DMS53 (cell line): ENCODE measurements at places on chromosomes 1 and 21.

DNA sequence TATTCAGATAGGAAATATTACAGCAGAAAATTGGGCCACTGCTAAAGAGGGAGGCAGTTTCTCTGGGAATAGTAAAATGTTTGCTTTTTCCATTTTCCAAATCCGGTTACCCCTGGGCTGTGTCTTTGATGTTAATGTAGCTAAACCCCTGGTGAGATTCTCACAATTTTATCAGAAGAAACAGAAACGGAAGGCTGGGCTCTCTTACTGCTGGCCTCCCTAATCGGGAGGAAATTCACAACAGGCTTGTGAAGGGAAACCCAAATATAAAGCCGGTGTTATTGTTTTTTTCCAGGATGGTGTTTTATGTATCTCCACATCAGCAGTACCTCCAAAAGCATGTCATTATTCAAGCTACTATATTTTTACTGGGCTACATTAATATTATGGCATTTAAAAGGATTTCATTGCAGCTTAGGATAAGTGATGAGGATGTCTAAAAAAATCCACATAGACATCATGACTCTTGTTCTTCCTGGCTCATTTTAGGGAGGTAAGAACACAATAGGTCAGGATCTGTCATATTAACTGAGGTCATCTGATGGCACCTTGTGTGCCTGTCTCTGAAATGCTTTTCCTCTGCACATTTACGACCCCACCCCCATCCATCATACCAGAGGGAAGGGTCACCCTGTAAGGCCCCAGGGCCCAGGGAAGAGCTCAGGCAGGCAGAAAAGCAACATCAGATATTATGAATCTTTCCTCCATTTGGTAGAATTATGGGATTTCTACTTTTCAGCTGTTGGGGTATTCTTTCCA lies 158.7 kb downstream of the DSCAM start:
- DNase-seq = no peak

GRCh38 chr21:36028127-36029069 lies 31.9 kb downstream of the SETD4 start:
- DNase-seq = peak; percentile 68

- DNase-seq = peak; percentile 94
These were observed 5.2 kb downstream of the COQ8A start for GRCh38 chr1:226945106-226945857.

DNA sequence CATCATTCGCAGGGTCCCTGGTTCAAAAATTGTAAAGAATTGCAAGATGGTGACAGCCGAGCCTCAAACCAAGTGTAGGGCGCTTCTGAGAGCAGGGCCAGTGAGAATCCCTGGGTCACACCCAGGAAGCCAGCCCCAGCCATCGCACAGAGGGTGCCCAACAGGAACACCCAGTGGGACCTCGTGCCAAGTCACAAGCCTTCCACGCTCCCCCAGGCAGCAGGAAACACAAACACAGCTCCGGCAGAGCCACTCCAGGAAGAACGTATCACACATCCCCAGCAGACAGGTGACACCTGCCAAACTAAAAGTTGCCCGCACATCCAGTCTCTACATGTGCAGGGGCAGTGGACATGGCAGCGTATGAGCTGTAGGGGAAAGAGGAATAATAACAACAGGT lies 20.2 kb downstream of the DHRS3 start:
- peak; percentile 26 for DNase-seq

DNA sequence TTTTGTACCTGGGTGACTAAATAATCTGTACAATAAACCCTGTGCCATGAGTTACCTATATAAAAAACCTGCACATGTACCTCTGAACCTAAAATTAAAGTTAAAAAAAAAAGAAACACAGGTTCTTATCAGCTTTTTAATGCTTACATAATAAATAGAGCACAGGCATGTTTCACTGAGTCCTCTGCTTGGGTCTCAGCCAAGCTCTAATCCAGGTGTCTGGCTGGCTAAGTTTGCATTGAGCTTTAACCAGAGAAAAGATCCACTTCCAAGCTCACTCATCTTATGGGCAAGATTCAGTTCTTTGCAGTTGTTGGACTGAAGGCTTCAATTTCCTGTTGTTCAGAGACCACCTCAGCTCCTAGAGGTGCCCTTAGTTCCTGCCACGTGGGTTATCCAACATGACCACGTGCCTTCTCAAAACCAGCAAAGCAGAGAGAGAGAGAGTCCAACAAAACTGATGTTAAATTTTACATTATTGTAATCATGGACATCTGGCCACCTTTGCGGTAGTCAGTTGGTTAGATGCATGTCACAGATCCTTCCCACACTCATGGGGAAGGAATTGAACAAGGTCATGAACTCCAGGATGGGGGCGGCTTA lies 68.2 kb upstream of the TMPRSS2 start:
- DNase-seq = no peak

- DNase-seq = no peak
These were observed 19.8 kb upstream of the UAP1 start for GRCh38 chr1:162541619-162542141.

GRCh38 chr1:93977598-93977945 lies 68.3 kb upstream of the GCLM start:
- no peak for DNase-seq

- DNase-seq = peak; percentile 49
These were observed 8.5 kb upstream of the FYB2 start for GRCh38 chr1:56827711-56828110.

- no peak for DNase-seq
These were observed 263.7 kb downstream of the TNR start for GRCh38 chr1:175479521-175480342.

GRCh38 chr1:108706643-108707042 lies 6.1 kb upstream of the FNDC7 start:
- DNase-seq = no peak

- DNase-seq = no peak
These were observed 192.4 kb downstream of the TGFBR3 start for GRCh38 chr1:91693557-91693956.

GRCh38 chr1:175978926-175979325 lies 228.2 kb downstream of the COP1 start:
- DNase-seq = no peak

- peak; percentile 41 for DNase-seq
These were observed 280.8 kb downstream of the SPATA17 start for GRCh38 chr1:217911908-217912307.

- no peak for DNase-seq
These were observed 441.5 kb downstream of the PLA2G4A start for GRCh38 chr1:187270256-187270655.

DNA sequence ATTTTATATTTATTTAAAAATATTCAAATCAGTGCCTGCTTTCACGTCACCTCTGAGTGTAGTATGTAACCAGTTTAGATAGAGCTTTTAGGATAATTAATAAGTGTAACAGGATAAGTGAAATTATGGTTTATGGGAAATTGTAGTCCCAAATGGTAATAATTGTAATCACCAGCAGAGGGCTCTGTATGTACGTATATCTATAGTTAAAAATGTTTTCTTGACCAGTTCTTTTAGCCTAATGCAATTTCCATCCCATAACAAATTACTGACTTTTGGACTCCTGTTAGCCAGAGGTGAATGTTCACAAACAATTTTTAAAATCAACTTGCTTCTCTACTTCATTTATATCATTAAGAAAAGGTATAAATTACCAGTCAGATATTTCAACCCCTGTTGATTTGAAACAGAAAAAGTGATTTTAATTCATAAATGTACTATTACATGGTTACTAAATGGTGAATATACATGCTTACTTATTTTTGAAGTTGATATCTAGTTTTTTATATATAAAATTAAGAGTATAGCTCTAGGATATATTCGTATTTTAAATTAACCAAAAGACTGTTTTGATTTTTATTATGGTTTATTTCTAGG lies 25.3 kb downstream of the SLC30A7 start:
- DNase-seq = peak; percentile 85

- DNase-seq = peak; percentile 70
These were observed 396.6 kb downstream of the BRINP2 start for GRCh38 chr1:177567393-177567792.

DNA sequence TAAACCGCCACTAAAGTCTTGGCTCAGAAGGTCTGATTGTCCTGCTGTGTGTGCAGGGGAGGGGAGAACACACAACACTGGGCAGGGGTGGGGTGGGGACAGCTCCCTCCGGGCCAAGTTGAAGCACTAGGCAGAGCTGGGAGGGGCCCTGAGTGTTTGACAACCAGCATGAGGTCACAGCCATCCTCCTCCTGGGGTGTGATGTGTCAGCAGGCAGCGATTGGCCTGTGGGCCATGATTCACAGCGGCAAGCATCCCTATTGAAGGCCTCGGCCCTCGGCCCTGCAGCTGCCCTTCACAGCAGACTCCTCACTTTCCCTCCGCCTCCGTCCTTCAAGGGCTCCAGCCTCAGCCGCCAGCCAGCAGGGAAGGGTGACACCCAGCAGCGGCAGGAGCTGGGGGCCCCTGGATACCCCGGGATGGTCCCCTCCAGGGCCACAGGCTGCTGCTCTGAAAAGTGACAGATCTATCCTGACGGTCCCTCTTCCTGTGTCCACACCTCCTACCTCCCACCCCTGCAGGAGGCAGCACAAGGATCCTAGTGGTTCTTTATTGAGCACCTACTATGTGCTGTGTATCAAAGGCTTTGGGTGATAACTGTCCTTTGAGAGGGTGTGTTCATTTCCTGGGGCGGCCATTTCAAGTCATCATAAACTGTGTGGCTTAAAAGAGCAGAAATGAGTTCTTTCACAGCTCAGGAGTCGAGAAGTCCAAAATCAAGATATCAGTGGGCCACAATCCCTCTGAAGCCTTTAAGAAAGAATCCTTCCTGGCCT lies 66.0 kb upstream of the SLC25A33 start:
- DNase-seq = peak; percentile 89

DNA sequence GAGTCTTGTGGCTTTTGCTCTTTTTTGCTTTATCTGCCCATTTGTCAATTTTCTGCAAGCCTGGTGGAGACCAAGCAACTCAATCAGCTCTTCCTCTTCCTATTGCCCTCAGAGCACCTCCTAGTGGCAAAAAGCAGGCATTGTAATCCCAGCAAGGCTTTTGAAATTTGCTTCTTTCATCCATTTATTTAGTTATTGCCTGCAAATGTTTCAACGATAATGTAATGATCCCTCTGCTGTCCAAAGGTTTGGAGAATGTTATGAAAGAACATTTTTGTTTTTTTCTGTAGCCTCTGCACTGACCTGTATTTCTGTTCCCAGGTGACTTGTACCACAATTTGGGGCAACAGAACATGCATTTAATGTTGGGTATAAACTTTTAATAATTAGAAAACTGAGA lies 127.8 kb downstream of the GABPA start:
- DNase-seq = peak; percentile 52

DNA sequence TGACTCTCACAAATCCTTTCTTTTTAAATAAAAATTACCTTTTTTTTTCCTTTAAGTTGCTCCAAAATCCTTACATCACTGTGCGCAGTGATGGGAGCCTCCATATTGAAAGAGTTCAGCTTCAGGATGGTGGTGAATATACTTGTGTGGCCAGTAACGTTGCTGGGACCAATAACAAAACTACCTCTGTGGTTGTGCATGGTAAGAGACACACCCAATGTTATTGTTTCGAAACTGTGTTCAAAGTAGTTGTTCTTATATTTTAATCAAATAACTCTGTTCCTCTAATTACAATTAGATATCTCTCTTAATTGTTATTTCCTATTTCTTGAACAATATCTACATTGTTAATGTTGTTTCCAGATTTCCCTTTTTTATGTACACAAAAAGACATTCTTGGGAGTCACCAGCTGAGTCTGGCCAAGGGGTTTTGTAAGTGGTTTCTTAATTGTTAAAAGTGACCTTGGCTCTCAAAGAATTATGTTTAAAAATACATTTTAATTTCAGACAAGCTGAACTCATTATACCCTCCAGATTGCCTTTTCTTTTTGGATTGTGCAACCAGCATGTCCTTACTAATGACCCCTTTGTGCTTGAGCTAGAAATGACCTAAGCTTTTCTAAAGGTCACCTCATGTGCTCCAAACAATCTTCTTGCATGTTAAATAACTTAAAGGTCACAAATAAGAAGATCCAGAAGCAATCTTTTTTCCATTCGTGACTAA lies 250.1 kb downstream of the HMCN1 start:
- DNase-seq = no peak

DNA sequence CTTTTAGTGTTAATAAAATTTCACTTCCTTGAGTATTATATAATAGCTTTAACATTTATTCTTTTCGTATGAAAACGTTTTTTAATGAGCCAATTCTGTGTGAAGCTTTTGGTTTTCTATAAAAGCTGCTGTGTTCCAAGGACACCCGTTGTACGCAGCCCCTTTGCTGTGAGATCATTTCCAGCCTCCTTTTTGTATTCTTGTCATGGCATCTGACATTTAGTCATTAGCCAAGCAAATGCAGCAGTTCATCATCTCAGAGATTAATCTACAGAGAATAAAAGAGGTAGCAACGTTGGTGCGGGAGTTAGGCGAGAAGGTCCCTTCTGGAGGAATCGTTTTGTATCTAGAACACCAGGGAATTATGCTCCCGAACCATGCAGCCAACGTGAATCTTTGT lies 1.3 kb upstream of the UMODL1 start:
- DNase-seq = no peak

GRCh38 chr1:25642574-25643108 lies 26.1 kb downstream of the MAN1C1 start:
- no peak for DNase-seq

DNA sequence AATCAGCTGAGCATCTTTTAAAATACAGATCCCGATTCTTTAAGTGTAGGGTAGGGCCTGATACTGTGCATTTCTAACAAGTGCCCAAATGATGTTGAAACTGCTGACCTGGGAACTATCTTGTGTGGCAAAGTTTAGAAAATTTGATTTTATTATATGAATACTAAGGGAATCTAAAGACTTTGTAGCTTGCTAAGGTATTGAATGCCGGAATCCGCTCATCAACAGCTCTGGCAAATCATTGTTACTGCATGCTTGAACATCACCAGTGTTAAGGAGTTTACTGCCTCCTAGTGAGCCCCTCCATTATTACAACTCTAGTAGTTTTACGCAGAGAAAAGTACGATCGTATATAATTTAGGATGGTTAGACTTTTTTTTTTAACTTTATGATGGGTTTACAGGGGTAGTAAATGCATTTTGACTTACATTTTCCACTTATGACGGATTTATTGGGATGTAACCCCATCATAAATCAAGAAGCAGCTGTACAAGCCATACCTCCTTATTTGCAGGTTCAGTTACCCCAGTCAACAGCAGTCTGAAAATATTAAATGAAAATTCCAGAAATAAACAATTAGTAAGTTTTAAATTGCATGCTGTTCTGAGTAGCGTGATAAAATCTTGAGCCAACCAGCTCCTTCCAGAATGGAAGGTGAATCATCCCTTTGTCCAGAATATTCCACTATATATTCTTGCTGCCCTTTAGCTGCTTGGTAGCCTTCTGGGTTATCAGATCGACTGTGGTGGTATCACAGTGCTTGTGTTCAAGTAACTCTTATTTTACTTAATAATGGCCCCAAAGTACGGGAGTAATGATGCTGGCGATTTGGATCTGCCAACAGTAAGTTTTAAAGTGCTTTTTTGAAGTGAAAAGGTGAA lies 892 bp downstream of the TYW3 start:
- DNase-seq = peak; percentile 91

- peak; percentile 43 for DNase-seq
These were observed 833.4 kb upstream of the ADGRL4 start for GRCh38 chr1:79839882-79840281.

GRCh38 chr1:21069549-21069948 lies 107.1 kb downstream of the EIF4G3 start:
- DNase-seq = no peak

GRCh38 chr1:11187931-11188330 lies 1.2 kb upstream of the ANGPTL7 start:
- no peak for DNase-seq

GRCh38 chr1:87330057-87330884 lies 1.6 kb downstream of the LMO4 start:
- DNase-seq = peak; percentile 54
